Stimulated activated naive CD8-positive, alpha-beta T cell treated with anti-CD3 and anti-CD28 coated beads, Interleukin-15, Interleukin-2, amounts not matched to agents 100 U/mL and 50 U/mL, for 24 hours (primary cell): ENCODE measurements at places on chromosomes 11 and 22.
A peak's percentile ranks its signal among the peaks of the same experiment; 100 is the strongest.

DNA sequence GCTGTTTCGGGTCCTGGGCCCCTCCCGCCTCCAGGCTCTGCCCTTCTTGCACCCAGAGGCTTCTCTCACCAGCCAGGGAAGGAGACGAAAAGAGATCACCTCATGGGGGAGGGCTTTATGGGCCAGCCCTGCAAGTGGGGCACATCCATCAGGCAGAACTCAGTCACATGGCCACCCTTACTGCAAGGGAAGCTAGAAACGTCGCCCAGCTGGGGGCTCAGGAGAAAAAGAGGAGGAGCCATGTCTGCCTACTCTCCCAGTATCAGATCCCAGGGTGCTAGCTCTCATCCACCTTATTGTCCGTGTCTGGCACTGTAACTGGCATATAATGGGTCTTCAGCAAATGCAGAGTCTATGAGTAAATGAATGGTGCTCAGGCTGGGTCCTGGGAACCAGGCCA, 24.2 kb downstream of the MFNG start:
- no peak for DNase-seq

- no peak for DNase-seq
Observed at GRCh38 chr11:43951231-43951630, 8.8 kb downstream of the C11orf96 start.

DNA sequence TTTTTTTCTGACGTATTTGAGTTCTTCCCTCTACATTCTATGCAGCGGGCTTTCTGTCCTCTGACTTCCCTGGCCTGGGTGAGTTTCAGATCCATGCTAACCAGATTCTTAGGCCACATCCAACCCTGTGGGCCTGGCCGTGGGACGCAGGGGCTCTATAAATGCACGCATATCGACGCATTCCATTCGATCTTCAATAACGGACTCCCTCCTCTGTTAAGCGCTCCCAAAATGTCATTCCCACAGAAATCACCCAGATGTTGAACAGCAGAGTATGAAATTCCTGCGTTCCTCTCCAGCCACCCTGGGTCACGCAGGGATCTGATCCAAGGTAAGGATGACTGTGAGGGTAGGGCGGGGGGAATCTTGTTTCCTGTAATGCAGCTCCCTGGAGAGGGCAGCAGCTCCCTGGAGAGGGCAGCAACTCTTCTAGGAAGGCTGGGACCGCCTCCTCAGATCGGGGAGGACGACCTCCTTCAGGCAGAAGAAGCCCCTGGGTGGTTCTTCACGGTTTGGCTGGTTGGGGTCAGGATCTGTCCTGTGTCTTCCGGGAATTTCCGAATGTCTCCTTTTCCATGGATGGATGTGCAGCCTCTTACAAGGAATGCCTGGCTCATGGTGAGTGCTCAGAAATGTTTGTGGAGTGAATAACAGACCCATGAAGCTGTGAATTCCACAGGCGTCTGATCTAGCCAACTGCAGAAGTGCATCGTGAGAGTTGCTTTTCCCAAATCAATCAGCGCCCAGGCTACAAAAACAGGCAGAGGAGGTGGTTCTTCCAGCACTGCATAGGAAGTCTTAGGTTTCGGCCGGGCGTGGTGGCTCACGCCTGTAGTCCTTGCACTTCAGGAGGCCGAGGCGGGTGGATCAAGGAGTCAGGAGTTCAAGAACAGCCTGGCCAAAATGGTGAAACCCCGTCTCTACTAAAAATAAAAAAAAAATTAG, 12.2 kb downstream of the MRGPRD start:
- no peak for DNase-seq

- DNase-seq: no peak
Observed at GRCh38 chr11:35183326-35183925, 44.5 kb downstream of the CD44 start.

DNA sequence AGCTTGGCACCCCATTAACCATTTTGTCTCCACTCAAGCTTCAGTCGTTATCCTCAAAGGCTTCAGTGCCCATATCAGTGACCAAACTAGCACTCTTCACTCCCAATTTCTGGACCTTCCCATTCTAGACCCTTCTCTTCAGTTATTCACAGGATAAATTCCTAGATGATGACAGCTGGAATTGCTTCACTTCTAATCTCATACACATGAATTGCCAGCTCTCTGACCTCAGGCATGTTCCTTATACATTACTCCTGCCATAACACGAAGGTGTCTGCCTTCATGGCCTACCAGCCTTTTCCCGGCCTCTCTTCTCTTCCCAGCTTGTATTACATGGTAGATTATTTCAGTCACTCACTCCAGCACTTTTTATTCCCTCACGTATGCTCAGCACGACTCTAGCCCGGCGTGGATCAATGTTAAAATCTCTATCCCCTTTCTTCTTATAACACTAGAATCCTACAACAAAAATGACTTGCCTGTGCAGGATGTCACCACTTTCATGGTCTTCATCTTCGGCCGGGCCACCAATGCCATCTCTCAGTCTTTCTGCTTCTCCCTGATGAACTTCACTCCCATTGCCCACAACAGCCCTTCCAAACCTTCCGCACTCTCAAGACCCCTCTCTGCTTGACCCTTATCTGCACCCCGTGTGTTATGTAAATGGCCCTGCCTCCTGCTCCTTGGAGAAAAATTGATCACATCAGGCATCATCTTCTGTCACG, 36.9 kb downstream of the EIF3F start:
- DNase-seq: no peak

- no peak for DNase-seq
Observed at GRCh38 chr11:132977746-132978145, 554.6 kb downstream of the OPCML start.

GRCh38 chr11:64970731-64971151, 1.2 kb downstream of the MAJIN start:
- peak; percentile 30 for DNase-seq

DNA sequence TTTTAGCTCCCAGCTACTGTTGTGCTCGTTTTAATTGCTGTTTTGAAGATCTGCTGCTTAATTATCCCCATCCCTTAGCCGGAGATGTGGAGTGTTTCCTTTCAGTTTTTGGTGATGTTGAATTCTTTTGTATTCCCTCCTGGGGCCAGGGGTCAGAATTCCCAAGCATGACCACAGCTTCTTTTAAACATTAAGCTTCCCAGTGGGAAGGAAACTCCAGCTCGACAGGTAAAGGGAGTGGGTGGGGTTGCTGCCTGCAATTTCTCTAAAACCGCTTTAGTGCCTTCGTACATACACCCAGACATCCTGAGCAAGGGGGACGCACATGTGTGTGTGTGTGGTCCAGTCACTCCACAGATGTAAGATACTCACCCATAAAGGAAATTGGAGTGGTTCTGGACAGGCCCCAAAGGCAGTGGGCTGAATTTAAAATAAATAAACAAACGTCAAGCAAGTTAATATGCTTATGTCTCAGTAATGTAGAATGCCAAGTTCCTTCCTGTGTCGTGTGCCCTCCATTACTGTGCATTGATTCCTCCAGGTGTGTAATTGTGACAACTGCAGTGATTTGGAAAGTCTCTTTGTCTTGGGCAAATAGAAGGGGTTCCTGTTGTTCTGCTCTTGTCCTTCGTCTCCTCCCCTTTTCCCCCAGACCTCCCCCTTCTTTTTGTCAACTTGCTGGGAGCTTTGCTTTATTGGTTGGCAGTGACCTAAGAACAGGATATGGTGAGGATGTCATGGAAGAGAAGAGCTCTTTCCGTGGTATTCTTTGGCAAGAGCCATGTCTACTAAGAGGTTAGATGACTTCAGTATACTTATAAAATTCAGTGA, 19.2 kb upstream of the ADSL start:
- DNase-seq: no peak

- no peak for DNase-seq
Observed at GRCh38 chr22:38942702-38943101, 14.7 kb upstream of the APOBEC3A start.

- DNase-seq: no peak
Observed at GRCh38 chr11:60910711-60911380, 3.1 kb upstream of the TMEM109 start.

- no peak for DNase-seq
Observed at GRCh38 chr22:28629420-28630176, 50.0 kb downstream of the TTC28 start.

DNA sequence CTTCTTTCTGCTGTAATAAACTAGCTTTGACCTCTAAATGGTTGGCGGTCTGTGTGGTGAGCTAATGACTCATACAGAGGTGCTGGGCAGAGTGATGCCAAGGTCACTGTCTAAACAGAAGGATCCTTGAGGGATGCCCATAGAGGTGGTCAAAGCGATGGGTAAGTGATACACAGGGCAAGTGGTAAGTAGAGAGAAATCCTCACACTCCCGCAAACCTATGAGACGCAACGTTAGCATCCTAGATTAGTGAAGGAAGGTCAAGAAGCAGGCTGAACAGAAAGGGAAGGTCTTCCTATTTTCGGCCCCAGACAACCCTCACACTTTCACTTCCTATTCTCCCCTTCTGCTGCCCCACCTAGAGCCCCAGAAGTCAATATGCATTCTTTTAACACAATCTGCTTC, 65.6 kb upstream of the SESN3 start:
- DNase-seq: no peak

GRCh38 chr11:133732109-133732674, 113.1 kb downstream of the SPATA19 start:
- no peak for DNase-seq

DNA sequence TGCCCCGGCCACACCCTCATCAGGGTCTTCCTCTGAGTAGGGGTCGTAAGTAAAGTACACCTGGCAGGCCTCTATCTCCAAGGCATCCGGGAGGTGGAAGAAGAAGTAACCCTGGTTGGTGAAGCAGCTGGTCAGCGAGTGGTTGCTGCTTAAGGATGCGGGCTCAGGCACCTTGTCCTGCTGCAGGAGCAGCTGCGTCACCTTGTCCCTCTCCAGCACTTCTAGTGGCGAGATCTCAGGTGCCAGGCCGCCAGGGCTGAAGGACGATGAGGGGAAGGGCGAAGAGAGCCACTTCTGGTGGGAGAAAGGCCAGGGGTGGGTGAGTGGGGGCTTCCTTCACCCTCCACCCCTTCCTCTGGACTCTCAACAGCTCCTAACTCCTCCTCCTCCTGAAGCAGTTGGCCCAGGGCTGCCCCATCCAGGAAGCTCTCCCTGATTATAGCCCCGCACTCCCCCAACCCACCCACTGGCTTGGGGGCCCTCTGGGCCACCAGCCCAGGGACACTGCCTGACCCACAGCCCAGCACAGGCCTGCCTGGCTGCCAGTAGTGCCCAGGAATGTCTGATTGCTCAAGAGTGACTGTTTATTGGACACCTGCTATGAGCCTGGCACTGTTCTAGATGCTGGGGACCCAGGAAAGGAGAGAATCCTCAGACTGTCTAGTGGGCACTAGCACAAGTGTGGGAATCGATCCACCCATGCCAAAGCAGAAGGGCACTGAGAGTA, 19.2 kb upstream of the TMPRSS6 start:
- no peak for DNase-seq

- DNase-seq: peak; percentile 9
Observed at GRCh38 chr11:30016588-30017363, at the start of gene KCNA4. KCNA4 (minus strand) TSS chr11:30017030; CDS start chr11:30012678, 4,352 bp downstream.

DNA sequence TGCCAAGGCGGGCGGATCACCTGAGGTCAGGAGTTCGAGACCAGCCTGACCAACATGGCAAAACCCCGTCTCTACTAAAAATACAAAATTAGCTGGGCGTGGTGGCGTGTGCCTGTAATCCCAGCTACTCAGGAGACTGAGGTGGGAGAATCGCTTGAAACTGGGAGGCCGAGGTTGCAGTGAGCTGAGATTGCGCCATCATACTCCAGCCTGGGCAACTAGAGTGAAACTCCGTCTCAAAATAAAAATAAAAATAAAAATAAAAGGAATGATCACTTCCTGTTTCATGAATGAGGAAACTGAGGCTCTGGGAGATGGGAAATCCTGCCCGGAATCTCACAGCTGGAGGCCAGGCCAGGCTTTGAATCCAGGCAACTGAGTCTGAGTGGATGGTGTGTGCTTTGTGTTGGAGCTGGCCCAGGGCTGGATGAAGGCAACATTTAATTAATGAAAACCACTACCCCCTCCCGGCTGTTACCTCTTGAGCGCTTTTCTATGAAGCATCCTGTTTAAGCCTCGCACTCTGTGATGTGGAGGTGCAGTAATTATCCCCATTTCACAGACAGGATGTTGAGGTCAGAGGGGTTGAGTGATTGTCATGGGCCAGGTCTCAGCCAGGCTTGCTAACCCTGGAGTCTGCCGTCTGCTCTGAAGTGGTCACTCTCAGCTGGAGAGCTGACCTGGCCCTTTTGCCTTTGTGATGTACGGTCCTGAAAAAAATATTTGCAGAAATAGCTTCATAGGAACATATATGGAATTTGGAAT, 27.8 kb downstream of the LRP5 start:
- no peak for DNase-seq

- DNase-seq: no peak
Observed at GRCh38 chr11:29482510-29482909, 534.3 kb downstream of the KCNA4 start.

DNA sequence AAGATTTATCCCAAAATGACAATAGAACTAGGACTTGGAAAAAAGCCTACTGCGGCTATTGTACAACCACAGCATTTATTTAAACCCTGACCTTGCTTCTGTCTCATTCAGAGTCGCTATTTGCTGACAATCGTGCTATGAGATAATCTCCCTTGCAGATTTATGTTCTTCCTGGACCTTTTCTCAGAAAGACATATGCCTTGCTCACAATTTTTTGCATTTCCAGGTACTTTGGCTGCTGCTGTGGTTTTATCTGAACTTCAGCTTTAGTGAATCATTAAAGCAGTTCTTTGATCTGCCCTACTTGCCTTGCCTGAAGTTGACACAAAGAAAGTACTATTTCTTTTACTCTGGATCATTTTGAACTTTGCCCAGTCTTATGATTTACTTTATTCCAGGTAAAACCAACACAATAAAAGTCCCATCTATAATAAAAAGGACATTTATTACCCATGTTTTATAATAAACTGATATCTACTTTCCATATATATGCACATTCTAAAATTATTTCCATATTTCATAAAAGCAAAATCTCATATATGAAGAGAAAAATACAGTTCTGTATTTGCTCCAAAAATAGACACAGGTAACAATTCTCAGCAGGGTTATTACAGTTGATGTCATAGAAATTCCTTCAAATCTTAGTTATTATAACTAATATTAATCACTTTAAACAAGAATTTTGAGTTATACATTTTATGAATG, 63.4 kb upstream of the CARD18 start:
- DNase-seq: no peak

DNA sequence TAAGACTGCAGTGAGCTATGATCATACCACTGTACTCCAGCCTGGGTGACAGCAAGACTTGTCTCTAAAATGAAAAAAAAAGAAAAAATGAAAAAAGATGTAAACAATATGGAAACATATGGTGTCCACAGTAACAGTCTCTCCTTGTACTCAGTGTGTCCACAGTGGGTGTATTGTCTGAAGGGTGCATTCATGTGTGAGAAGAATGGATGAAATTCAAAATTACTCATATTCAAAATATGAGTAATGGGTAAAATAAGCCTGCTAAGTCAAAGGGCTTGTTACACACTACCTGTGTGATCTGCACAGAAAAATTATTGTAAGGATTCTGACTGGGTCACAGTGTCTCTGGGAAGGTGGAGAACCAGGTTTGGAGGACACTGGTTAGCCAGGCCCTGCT, 26.9 kb downstream of the PPFIA1 start:
- DNase-seq: no peak

DNA sequence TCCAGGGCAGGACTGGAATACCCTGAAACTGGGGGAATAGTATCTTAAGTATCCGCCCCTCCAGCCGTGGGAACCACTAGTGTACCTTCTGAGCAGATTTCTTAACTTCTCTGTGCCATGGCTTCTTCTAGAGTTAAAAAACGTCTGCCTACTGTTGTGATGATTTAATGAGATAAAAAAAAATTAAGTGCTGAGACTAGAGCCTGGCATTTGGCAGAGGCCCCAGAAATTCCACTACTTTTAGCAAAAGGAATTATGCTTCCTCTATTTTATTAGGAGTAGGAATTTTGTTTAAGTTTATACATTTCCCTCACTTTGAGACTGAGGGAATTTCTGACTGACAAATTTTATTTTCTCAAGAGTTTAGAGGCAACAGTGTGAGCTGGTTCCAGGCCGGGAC, 371.2 kb upstream of the B3GAT1 start:
- DNase-seq: no peak
